ENCODE measurements at places on chromosomes 11 and 22.

DNA sequence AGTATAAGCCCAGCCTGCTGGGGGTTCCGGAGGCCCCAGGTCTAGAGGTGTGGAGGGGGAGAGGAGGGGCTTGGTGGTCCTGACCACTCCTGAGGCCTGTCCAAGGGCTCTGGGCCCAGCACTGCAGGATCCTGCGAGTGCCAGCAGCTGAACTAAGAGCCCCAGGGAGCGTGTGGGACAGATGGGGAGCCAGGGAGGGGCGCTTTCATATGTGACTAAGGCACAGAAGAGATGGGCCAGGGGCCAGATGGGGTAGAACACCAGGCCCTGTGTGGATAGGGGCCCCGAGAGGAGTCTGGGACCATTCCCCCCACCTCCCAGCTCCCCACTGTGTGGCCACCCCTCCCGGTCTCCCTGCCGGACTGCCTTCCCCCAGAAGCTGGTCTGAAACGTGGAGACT lies 18.4 kb downstream of the MAFF start:
- DNase-seq: no peak
- H3K27ac ChIP-seq: no peak overlapping the region
- no peaks in the 10 kb centered on the region for H3K27me3 ChIP-seq
- no peaks in the 10 kb centered on the region for H3K36me3 ChIP-seq
- no peak overlapping the region for H3K4me3 ChIP-seq

DNA sequence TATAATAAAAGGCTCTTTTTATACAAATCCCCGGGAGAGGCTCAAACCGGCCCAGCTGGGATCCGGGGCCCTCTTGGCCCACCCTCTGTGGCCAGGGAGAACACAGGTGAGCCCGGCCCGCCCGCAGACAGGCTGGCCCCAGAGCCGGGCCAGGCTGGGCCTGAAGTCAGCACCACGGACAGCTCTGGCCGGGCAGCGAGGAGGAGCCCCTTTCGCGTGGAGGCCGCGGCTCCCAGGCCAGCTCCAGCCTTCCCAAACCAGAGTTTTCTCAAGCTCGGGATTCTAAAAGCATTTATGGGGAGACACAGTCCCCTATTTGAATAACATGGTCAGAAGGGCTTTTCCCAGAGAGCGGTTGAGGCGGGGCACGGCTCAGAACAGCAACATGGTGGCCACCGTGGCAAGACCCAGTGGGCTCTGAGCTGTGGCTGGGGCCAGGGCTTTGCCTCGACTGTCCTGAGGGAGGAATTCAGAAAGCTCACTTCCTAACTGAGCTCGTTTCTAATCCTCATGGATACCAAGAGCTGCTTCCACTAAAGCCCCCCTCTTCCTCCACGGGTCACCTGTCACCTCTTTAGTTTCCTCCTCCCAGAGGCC lies 115.4 kb downstream of the BRD1 start:
- no peak overlapping the region for H3K4me3 ChIP-seq
- H3K27ac ChIP-seq: no peak overlapping the region
- H3K27me3 ChIP-seq: peaks cover 8% of the 10 kb centered on the region
- no peak for DNase-seq

DNA sequence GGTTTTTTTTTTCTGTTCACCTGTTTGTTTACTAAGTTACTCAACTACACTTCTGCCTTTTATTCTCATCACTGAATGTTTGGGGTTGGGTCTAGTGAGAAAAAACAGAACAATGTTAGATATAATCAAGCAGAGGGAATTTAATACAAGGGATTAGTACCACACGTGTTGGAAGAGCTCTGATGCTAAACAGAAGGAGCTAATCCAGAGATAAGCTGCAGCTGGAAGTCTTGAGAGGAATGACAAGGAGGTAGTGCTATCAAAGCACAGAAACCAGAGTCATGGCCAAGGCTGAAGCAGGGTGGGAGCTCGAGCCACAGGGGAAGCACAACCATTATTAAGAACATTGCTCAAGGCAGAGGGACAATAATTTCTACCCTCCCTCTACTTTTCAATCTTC lies 604.1 kb upstream of the ANO5 start:
- no peak overlapping the region for H3K27ac ChIP-seq
- no peak overlapping the region for H3K4me3 ChIP-seq
- no peak for DNase-seq
- H3K27me3 ChIP-seq: no peaks in the 10 kb centered on the region
- no peaks in the 10 kb centered on the region for H3K4me1 ChIP-seq

- DNase-seq: no peak
- H3K27ac ChIP-seq: peak overlapping the region; percentile 89
- H3K4me1 ChIP-seq: peaks cover 33% of the 10 kb centered on the region
- H3K4me3 ChIP-seq: peak overlapping the region; percentile 67
- no peaks in the 10 kb centered on the region for H3K27me3 ChIP-seq
- H3K36me3 ChIP-seq: no peaks in the 10 kb centered on the region
Observed at GRCh38 chr22:40635940-40636379, 559 bp downstream of the MRTFA start.

DNA sequence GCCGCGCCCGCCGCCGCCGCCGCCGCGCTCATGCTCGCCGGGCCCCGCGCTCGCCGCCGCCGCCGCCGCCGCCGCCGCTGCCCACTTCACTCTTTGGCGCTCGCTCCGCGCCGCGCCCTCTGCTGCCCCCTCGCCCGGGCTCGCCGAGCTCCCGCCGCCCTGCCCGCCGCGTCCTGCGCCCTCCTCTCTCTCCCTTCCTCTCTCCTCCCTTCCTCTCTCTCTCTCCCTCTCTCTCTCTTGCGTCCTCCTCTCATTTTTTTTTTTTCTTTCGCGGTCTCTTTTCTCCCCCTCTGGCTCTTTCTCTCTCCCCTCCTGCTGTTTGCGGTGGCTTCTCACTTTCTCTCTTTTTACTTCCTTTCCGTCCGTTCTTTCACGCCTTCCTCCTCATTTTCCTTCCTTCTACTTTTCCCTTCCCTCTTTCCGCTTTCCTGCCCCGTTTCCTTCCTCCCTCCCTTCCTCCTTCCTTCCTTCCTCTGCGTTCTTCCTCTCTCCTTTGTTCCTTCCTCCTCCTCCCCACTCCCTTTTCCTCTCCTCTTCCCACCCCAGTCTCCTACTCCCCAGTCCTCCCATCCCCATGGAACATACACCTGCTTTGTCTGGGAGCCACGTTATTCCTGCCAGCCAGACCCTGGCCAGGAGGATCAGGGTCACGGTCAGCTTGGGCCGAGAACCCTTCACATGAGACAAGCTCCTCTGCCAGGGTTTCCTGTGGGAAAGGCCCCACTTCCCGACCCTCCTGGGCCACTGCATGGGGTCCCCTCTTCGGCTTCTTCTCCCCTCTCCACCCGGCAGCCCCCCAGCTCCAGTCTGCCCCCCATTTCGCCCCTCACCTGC lies 19.3 kb upstream of the SHISAL1 start:
- no peaks in the 10 kb centered on the region for H3K4me1 ChIP-seq
- no peak for DNase-seq
- H3K4me3 ChIP-seq: no peak overlapping the region
- H3K27me3 ChIP-seq: peaks cover 10% of the 10 kb centered on the region
- H3K36me3 ChIP-seq: no peaks in the 10 kb centered on the region

GRCh38 chr11:33682446-33682845 lies 18.2 kb downstream of the C11orf91 start:
- no peaks in the 10 kb centered on the region for H3K4me1 ChIP-seq
- DNase-seq: no peak
- H3K4me3 ChIP-seq: no peak overlapping the region
- no peak overlapping the region for H3K27ac ChIP-seq
- H3K36me3 ChIP-seq: no peaks in the 10 kb centered on the region

- H3K27ac ChIP-seq: no peak overlapping the region
- H3K4me3 ChIP-seq: no peak overlapping the region
- H3K36me3 ChIP-seq: peaks cover 90% of the 10 kb centered on the region
- DNase-seq: no peak
- no peaks in the 10 kb centered on the region for H3K27me3 ChIP-seq
- H3K4me1 ChIP-seq: no peaks in the 10 kb centered on the region
Observed at GRCh38 chr11:12212821-12213185, 102.4 kb downstream of the MICAL2 start.

DNA sequence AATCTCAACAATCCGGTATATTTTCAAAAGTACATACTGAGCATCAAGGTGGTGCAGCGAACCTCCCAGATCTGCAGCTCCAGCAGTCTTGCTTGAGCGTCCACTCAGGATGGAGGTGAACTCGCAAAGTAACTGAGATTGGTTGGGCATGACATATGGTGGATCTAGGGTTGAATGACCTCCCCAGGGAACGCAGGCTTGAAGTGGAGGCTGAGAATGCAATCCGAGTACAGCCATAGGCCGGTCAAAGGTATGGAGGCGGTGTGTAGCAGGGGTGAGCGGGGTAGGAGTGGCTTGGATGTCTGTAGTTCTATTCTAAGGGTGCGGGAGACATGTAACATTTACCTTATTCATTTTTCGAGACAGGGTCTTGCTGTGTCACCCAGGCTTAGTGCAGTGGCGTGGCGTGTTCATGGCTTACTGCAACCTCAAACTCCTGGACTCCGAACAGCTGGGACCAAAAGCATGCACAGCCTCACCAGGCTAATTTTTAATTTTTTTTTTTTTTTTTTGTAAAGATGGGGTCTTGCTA lies 631 bp upstream of the C22orf39 start:
- H3K4me3 ChIP-seq: peak overlapping the region; percentile 95
- no peak for DNase-seq
- peaks cover 31% of the 10 kb centered on the region for H3K36me3 ChIP-seq
- peaks cover 30% of the 10 kb centered on the region for H3K4me1 ChIP-seq
- no peaks in the 10 kb centered on the region for H3K27me3 ChIP-seq

DNA sequence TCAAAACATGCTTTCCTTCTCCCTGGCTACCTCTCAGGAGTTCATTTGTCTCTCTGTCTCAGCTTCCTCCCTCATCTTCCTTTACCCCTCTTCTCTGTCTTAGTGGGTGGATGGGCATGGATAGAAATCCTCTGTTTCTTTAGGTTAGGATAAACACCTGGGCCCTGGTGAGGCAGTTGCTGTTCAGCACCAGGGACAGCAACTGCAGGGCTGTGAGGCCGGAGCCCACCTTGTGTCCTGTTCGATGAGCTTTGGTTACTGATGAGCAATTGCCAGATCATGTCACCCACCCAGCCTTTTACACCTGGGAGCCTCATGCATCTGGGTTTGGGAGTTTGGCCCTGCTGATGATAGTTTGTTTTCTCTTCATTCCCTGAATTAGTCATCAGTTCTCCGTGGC lies 6.1 kb upstream of the CRYBB3 start:
- H3K36me3 ChIP-seq: no peaks in the 10 kb centered on the region
- no peak overlapping the region for H3K27ac ChIP-seq
- DNase-seq: no peak
- H3K4me1 ChIP-seq: no peaks in the 10 kb centered on the region
- H3K4me3 ChIP-seq: no peak overlapping the region

DNA sequence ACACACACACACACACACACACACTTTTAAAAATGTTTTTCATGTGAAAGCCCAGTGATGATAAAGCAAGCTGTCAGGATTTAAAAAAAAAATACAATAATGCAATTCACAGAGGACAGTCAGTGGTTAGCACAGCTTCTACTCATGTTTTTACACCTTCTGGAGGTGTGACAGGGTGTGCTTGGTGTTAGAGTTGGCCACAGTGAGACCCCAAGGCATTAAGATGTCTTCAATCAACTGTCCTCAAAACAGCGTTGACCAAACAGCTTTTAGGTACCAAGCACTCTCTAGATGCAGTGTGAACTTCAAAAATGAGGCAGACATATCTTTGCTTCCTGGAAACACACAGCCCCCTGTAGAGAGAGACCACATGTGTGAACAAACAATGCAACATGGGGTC lies 166.4 kb upstream of the TBCEL start:
- no peaks in the 10 kb centered on the region for H3K27me3 ChIP-seq
- no peak overlapping the region for H3K4me3 ChIP-seq
- H3K4me1 ChIP-seq: no peaks in the 10 kb centered on the region
- no peak overlapping the region for H3K27ac ChIP-seq
- DNase-seq: no peak

DNA sequence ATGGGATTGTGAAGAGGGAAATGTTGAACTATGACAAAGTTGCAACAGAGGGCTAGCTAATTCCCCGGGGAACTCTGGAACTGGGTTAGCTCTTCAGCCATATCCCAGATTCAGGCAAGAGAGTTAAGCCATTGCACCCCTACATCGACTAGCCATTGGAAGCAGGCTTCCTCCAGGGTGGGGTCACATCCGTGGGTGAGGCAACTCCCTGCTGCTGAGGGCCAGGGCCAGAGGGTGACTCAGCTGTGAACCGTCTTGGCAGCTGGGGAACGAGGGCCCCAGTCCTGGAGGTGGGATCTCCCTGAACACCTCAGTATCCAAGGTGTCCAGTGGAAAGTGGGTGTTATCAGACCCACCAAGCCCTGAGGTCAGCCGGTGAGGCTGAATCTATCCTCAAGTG lies 41.1 kb downstream of the RPS6KA4 start:
- no peak for DNase-seq
- H3K4me1 ChIP-seq: no peaks in the 10 kb centered on the region
- H3K27me3 ChIP-seq: no peaks in the 10 kb centered on the region
- H3K27ac ChIP-seq: no peak overlapping the region
- H3K36me3 ChIP-seq: no peaks in the 10 kb centered on the region

- peaks cover 5% of the 10 kb centered on the region for H3K27me3 ChIP-seq
- H3K4me3 ChIP-seq: no peak within 1 kb of the TSS
- H3K36me3 ChIP-seq: no peaks in the 10 kb centered on the region
- no peak within 1 kb of the TSS for H3K27ac ChIP-seq
- peaks cover 29% of the 10 kb centered on the region for H3K4me1 ChIP-seq
Observed at GRCh38 chr22:45977003-45977411, at the start of gene WNT7B. Gene WNT7B (minus strand): TSS chr22:45977162. CDS start chr22:45976754, 408 bp downstream.

DNA sequence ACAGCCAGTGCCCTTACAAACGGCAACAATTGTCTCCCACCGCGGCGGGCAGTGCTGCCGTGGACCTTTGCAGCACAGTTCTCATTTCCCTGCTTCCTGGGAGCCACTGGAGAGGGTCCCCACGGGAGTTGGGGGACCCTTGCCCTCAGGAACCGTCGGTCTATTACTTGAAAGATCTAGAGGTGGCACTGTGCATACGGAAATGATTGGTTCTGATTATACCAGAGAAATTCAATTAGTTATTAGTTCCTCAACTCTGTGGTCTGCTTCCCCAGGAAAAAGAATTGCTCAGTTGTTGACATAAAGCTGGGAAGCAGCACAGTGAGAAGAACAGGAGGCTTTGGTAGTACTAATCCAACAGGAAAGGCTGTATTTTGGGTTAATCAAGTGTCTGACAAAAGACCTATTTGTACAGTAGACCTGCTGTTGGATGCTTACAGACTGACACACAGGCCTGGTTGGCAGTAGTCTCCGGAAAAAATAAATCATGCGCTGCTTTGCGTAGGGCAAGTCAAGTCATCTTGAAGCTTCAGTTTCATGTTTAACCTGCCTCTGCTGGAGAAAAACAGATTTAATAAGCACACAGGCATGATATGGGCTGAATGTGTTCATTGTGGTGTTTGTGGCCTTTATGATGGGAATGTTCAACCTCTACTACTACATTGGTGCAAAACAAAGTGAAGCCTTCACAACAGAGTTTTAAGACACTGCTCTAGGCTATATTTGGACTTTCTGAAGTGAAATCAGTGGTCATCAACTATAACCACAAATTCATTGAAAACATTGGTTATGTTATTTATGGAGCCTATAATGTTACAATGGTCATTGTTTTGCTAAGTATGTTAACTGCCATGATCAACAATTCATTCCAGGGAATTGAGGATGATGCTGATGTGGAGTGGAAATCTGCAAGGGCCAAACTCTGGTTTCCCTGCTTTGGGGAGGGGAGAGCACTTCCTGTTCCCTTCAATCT lies 54.6 kb upstream of the SC5D start:
- no peak overlapping the region for H3K27ac ChIP-seq
- no peak overlapping the region for H3K4me3 ChIP-seq
- no peak for DNase-seq
- H3K4me1 ChIP-seq: no peaks in the 10 kb centered on the region
- H3K36me3 ChIP-seq: no peaks in the 10 kb centered on the region

All from CD4-positive, CD25-positive, alpha-beta regulatory T cell (primary cell).